CD8-positive, alpha-beta memory T cell (primary cell): ENCODE measurements at places on chromosomes 5 and 9.

DNA sequence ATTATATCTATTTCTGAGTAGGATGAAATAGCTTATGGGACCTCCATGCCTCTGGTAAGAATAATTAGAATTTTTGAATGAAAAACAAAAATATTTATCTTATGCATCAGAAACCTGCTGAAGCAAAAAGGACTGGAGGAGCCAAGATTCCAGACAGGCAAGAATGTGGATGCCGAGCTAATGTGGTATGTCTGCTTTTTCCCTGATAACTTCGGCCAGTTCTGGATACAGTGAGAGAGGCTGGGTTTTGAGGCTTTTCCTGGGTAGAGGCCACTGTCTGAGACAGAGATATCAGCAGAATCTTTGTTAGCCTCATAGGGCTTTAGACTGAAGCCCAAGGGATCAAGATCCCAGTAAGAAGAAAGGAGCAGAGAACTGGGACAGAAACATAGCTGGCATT, 5.2 kb upstream of the CTNND2 start:
- H3K4me1 ChIP-seq = no peaks in the 10 kb centered on the region
- H3K27me3 ChIP-seq = no peaks in the 10 kb centered on the region
- DNase-seq = no peak
- no peaks in the 10 kb centered on the region for H3K36me3 ChIP-seq
- no peak overlapping the region for H3K4me3 ChIP-seq

GRCh38 chr9:125831616-125832015, 84.4 kb downstream of the PBX3 start:
- no peaks in the 10 kb centered on the region for H3K36me3 ChIP-seq
- H3K27me3 ChIP-seq = no peaks in the 10 kb centered on the region
- no peak overlapping the region for H3K4me3 ChIP-seq
- peaks cover 18% of the 10 kb centered on the region for H3K4me1 ChIP-seq

DNA sequence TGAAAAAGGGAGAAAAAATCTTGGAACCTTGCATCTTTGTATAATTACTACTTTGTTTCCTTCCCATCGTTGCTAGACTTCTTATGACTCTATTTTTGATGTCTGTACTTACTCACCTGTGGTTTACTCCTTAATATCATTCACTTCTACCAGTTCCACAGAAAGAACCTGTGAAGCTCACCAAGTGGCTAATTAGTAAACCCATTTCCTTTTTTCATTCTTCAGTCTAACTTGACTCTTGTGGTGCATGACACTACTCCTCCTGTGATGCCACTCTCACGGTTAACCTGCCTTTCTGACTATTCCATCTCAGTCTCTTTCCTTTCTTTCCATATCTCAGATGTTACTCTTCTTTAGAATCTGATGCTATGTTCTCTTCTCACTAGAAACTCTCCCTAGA, 14.6 kb downstream of the RECK start:
- no peaks in the 10 kb centered on the region for H3K4me1 ChIP-seq
- no peak overlapping the region for H3K4me3 ChIP-seq
- DNase-seq = no peak

- no peak for DNase-seq
- no peak overlapping the region for H3K4me3 ChIP-seq
- H3K4me1 ChIP-seq = no peaks in the 10 kb centered on the region
- no peaks in the 10 kb centered on the region for H3K36me3 ChIP-seq
These were observed 98.6 kb upstream of the HMHB1 start for GRCh38 chr5:143713047-143714003.

DNA sequence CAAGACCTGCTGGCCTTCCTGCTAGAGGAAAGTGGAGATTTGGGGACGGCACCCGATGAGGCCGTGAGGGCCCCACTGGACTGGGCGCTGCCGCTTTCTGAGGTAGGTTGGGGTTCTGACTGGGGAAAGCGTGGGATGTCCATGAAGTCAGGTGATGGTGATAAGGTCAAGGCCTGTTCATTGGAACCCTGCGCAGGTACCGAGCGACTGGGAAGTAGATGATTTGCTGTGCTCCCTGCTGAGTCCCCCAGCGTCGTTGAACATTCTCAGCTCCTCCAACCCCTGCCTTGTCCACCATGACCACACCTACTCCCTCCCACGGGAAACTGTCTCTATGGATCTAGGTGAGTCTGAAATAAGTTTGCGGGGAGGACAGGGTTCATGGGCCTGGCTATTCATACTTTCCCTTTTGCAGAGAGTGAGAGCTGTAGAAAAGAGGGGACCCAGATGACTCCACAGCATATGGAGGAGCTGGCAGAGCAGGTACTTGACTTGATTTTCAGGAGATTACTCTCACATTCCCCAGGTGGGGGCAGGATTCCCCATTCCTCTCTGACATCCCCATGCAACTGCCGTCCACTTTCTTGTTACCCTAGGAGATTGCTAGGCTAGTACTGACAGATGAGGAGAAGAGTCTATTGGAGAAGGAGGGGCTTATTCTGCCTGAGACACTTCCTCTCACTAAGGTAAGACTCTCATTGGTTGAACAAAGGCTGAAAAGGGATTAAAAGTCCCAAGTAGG, 505 bp downstream of the CREB3 start:
- H3K27me3 ChIP-seq = no peaks in the 10 kb centered on the region
- H3K36me3 ChIP-seq = peaks cover 21% of the 10 kb centered on the region
- H3K27ac ChIP-seq = peak overlapping the region; percentile 92
- peak overlapping the region; percentile 97 for H3K4me3 ChIP-seq

- no peaks in the 10 kb centered on the region for H3K27me3 ChIP-seq
- no peak overlapping the region for H3K4me3 ChIP-seq
- no peaks in the 10 kb centered on the region for H3K36me3 ChIP-seq
These were observed 61.8 kb upstream of the PTPRD start for GRCh38 chr9:10674586-10674985.

DNA sequence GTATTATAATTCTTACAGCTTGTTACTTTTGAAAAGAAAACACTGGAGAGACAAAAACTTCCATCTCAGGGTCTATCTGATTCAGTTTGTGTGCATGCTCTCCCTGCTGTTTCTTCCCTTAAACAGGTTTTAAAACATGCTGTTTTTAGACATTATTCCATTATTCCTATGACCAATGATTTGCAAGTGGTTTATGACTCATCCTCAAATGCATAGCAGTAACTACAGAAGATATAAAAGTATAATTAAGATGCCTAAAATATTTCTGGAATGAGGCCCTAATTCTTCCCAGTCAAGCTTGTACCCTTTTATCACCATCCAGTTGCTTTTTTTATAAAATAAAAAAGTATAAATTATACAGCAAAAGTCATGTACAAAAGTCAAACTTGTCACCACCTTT, 3.7 kb downstream of the DTWD2 start:
- no peak for DNase-seq
- H3K4me1 ChIP-seq = peaks cover 11% of the 10 kb centered on the region
- H3K27me3 ChIP-seq = no peaks in the 10 kb centered on the region

DNA sequence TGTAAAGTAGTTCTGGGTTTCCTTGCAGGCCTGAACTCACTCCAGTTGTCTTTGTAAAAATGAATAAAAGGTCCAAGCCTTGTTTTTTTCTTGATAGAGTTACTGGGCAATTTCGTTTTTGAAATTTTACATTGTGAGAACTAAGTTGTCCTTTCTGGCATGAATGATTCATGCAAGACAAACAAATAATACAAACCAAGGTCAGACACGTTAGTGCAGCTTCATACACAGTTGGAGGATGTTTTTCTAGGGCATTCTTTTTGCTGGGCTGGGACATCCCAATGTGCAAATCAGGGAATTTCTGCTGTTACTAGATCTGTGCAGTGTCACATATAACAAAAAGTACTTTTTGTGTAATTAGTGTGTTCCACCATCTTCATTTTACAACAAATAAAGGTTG, 96.0 kb downstream of the MEGF10 start:
- no peak overlapping the region for H3K27ac ChIP-seq
- no peak for DNase-seq
- H3K27me3 ChIP-seq = no peaks in the 10 kb centered on the region
- H3K4me3 ChIP-seq = no peak overlapping the region
- H3K36me3 ChIP-seq = no peaks in the 10 kb centered on the region
- no peaks in the 10 kb centered on the region for H3K4me1 ChIP-seq

DNA sequence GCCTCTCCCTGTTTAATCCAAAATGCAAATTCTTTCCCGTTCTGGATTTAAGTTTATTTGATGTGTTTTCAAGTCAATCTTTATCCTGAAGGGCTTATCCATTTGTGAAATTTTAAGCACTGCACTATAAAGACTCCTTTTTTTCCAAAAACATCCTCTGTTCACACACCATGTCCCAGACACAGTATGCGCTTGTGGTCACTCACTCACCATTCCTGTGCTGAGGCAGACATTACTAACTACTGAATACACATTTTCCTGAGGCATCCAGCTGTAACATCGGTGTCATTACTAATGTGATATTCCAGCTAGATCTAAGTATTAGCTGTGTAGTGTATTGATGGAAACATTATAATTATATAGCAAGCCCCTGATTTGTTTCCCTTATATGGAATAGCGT, 298.4 kb downstream of the KCTD16 start:
- no peak overlapping the region for H3K4me3 ChIP-seq
- no peaks in the 10 kb centered on the region for H3K36me3 ChIP-seq
- DNase-seq = no peak

DNA sequence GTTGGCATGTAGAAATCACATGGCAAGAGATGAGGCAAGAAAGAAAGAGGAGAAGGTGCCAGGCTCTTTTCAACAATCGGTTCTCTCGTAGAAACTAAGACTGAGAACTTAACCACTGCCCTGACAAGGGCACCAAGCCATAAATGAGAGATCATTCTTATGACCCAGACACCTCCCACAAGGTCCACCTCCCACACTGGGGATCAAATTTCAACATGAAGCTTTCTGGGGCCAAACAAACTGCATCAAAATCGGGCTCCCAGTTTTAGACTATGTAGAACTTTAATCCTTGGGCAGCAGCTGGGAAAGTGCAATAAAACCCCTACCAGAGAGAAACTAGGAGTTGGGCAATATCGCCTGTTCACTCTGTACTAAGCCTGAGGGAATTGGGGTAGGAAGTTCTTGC, 150.2 kb upstream of the CCDC152 start:
- no peak for DNase-seq
- H3K4me3 ChIP-seq = no peak overlapping the region
- no peaks in the 10 kb centered on the region for H3K4me1 ChIP-seq
- H3K36me3 ChIP-seq = no peaks in the 10 kb centered on the region
- no peak overlapping the region for H3K27ac ChIP-seq
- H3K27me3 ChIP-seq = no peaks in the 10 kb centered on the region

GRCh38 chr5:114317751-114318150, 44.1 kb upstream of the KCNN2 start:
- no peak overlapping the region for H3K4me3 ChIP-seq
- no peak for DNase-seq
- H3K27ac ChIP-seq = no peak overlapping the region
- H3K36me3 ChIP-seq = no peaks in the 10 kb centered on the region

DNA sequence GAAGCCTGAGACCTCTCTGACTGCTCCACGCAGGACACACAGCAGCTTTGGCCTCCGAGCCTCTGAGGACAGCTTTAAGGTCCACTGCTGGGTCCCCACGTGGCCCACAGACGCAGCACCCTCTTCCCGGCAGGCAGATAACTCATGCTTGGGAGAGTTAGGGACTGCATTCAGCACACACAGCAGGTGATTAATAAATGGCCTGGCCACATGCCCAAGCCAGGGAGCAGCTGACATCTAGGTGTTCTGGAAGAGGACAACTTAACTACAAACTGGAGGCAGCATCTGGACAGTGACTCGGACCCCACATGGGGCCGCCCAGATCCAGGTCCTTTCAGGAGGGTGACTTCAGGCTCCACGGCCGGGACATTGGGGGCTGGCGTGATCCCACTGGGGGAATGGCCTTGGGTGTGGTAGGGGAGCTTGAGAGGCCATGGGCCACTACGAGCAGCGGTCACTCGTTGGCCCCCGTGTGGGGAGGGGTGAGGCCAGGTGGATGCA, 11.3 kb downstream of the NINJ1 start:
- H3K27ac ChIP-seq = no peak overlapping the region
- no peak overlapping the region for H3K4me3 ChIP-seq
- H3K27me3 ChIP-seq = no peaks in the 10 kb centered on the region
- no peak for DNase-seq
- H3K4me1 ChIP-seq = peaks cover 46% of the 10 kb centered on the region

DNA sequence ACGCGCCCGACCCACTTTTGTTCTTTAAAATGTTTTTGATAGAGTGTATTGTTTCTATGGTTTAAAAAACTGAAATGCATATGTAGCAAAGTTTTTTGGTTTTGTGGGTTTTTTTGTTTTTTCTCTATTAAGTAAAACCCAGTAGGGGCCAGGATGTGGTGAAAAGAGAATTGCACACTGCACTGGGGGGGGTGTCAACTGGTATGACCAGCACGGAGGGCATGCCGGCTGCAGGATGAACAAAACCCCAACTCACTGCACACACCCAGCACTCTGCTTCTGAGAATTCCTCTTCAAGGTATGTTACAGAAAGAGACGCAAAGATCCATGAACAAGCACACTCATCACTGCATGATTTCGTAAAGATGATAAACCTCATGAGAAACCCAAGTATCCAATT, 75.0 kb downstream of the STK10 start:
- no peak overlapping the region for H3K4me3 ChIP-seq
- H3K4me1 ChIP-seq = peaks cover 76% of the 10 kb centered on the region
- peaks cover 4% of the 10 kb centered on the region for H3K36me3 ChIP-seq
- no peaks in the 10 kb centered on the region for H3K27me3 ChIP-seq
- DNase-seq = peak; percentile 87
- peak overlapping the region; percentile 64 for H3K27ac ChIP-seq

GRCh38 chr9:87198716-87199115, 251.4 kb upstream of the GAS1 start:
- no peak overlapping the region for H3K27ac ChIP-seq
- no peaks in the 10 kb centered on the region for H3K4me1 ChIP-seq
- no peak for DNase-seq
- H3K4me3 ChIP-seq = no peak overlapping the region
- no peaks in the 10 kb centered on the region for H3K27me3 ChIP-seq

- no peaks in the 10 kb centered on the region for H3K4me1 ChIP-seq
- no peak for DNase-seq
- no peak overlapping the region for H3K4me3 ChIP-seq
- no peak overlapping the region for H3K27ac ChIP-seq
- H3K27me3 ChIP-seq = no peaks in the 10 kb centered on the region
These were observed 50.4 kb downstream of the SHOC1 start for GRCh38 chr9:111744363-111744762.

DNA sequence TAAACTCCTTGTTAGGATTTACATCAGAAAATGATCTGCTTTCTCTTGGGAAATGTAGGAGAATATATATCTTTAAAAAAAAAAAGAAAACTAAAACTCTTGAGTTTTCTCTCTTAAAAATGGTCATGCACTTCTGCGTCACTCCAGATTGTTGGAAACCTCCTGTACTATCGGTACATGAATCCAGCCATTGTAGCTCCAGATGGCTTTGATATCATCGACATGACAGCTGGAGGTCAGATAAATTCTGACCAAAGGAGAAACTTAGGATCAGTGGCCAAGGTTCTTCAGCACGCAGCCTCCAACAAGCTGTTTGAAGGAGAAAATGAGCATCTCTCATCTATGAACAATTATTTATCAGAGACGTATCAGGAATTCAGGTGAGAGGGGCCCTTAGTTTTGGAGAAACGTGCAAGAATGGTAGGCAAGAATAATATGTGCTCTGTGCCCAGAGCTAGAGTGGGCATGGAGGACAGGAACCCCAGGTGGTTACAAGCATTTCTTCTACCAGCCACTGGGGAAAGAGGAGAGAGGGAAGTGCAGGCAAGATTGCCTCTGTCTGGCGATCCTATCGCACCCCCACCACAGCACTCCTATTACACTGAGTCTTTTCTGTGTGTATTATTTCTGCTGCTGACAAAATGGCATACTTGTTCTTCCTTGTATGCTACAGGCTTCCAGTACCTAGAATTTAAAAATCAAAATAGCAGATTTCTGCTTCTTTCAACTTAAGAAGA, 41.4 kb upstream of the F2R start:
- H3K4me3 ChIP-seq = no peak overlapping the region
- no peaks in the 10 kb centered on the region for H3K4me1 ChIP-seq
- no peak for DNase-seq
- peaks cover 33% of the 10 kb centered on the region for H3K36me3 ChIP-seq
- H3K27me3 ChIP-seq = no peaks in the 10 kb centered on the region
